ENCODE measurements at places on chromosomes 7 and 10. TPM values are rescaled to one million over a fixed set of nuclear protein-coding genes. Genes with fewer than 3 reads are reported as not detected.
A peak's percentile ranks its signal among the peaks of the same experiment; 100 is the strongest.

- DNase-seq: no peak
Measured at GRCh38 chr7:40793132-40793531, 658.3 kb downstream of the SUGCT start.

DNA sequence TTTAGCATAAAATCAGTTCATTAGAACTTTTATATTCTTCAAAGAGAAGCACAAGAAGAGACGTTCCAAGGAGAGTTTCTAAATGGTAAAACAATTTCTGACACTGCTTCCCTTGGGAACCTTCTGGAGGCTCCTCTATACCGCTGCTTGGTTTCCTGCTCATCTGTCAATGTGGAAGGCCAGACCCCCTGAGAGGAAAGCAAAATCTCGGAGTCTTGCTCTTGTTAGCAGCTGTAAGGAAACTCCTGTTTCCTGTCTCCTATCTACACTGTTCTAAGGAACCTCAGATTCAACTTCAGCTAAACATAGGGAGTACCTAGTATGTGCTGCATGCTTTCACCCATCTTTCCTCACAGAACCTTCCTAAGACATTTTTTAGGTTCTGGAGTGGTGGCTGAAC lies 322.2 kb downstream of the BMPER start:
- peak; percentile 22 for DNase-seq

DNA sequence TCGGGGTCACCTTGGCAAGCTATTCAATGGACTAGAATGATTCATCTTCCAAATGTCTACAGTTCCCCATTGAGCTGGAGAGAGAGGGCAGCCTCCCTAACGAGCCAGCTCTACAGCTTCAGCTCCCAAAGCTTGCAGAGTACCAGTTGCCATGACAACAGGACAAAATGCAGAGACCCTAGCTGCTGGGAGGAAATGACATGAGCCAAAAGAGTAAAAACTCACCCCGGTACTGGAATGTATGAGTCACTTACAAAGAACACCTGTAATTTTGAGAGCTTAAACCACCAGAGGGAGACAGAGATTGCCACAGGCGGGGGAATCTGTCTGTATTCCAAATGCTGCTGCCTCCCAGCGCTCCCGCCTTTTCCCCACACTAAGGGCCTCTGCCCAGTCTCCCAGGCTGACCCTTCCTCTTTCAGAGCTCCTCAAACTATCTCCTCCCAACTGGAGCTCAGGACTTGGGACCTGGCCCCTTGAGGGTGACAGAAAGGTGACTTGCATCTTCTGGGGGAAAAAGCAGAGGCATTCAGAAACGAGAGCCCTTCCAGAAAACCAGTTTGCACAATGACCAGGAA lies 95.5 kb downstream of the CUL2 start:
- peak; percentile 89 for DNase-seq

DNA sequence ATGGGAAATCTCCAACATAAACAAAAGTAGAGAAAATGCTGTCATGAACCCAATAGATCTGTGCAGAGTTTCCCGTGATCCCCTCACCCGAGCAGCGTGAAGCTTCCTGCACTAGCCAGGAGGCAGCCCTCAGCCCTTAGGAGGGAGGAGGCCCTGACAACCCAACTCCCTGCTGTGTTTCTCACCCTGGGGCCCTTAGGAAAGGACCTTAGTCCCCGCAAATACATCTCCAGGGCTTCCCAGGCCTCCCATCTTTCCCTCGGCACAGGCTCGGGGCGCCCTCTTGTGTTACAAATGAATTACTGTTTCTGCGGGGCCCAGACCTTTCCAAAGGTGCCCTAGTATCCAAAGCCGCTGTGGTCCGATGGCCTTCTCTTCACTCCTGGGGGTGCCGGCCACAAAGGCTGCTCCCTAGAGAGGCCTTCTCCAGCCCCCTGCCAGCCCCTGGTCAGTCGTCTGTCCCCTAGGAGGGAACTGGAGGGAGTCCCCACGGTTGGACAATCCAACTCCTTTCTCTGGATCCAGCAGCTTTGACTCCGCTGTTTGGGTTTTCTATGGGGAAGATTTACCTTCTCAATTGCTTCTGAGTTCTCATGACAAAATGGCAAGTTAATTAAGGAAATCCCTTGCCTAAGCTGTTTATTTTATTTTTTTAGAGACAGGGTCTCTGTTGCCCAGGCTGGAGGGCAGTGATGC lies 49.9 kb upstream of the SH2B2 start:
- peak; percentile 14 for DNase-seq

- DNase-seq: no peak
Measured at GRCh38 chr10:43628956-43629355, 19.7 kb downstream of the ZNF32 start.

- DNase-seq: no peak
Measured at GRCh38 chr10:49010295-49010694, 70.7 kb upstream of the LRRC18 start.

DNA sequence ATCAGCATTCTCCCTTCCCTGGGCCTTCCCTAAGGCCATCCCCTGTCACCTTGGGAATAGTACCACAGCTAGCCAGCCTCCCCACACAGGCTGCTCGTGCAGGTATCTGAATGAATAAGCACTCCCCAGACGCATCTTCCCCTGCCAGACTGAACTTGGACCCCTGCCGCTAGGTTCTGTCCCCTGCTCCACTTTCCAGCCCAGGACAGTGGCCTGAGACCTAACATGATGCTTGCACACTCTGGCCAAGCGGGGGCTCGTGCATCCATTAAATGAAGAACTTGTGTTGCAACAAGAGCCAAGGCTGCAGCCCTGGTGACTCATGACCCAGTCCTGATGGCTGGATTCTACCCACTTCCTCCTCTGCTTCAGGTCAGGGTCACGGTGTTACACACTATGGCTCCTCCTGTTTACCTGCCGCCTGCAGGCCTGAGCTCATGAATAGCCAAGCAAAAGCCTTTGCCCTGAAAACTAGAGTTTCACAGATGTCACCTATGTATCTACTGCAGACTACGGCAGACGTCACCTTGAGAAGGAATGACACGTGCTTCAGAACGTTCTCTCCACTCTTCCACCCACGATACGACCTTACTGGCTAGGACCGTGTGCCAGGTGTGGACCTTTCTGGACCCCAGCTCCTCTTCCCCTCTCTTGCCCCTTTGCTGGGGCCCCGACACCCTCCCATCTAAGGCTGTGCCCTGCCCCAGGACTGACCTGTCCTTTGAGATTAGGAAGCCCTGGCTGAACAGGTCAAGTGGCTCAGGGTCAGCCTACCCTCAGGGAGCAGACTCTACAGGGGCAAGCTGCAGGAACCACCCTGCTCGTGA lies 6.5 kb downstream of the ASB13 start:
- DNase-seq: no peak

DNA sequence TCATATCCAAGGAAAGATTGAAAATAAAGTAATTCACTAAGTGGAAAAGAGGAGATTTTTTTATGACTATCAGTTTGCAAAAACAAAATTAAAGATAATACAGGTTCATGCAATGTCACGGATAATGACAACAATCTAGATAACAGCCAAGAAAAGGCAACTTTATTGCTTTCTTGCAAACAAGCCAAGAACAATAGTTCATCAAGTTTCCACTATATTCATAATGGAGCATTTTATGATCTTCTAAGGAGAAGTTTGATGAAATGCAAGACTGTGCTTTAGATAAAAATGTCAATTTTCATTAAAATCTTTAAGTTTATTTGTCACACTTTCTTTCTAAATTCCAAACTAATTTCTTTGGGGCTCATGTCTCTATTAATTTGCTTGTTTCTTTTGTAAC lies 53.9 kb upstream of the NRP1 start:
- no peak for DNase-seq

- DNase-seq: no peak
Measured at GRCh38 chr10:71487726-71488125, 91.0 kb downstream of the CDH23 start.

GRCh38 chr10:42488416-42488815 lies 150.0 kb downstream of the ZNF33B start:
- no peak for DNase-seq

DNA sequence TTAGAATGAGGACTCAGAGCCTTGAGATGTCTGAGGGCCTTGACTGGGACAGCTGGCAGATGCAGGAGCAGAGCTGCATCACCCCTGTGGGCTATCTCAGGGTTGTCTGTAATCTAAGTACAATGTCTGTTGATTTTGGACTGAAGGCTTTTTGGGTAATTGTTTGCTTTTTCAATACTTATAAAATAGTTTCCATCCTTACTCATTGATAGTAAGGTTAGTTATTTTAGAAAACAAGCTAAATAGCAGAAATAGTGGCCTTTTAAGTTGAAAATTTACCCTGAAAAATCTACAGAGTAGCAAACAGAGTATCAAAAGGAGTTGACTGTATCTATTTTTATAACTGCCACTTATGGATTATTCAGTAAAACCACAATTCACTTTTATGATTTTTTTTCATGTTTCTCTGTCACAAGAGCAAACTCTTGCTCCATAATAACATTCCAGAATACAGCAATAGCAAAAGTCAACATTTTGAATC lies 179.7 kb downstream of the CFTR start:
- DNase-seq: no peak

DNA sequence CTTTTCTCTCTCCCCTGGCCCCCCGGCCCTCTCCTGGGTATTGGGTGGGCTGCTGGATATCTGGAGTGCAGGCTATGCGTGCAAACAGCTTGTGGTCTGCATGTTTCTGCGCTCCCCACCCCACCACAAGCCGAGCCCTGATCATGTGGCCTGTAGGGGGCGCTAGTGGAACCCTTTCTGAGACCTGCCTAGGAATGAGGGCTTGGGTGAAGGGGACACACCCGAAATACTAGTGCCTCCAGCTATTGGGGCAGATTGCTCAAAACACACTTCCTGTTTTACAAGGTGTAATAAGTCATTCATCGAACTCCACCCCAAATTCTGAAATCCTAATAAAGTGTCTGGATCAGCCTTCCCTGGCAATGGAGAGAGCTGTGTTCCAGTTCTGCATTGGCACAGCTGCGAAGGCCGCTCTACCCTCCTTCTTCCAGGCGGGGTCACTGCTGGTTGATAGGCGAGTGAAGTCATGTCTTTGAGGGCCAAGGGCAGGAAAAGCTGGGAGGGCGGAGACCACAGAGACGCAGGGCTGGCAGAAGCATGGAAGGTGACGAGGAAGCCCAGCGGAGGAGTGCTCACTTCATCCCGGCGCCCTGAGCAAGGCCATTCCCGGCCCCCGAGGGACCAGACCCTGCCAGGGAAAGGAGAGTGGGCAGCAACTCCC lies 19.8 kb upstream of the PRRT4 start:
- no peak for DNase-seq

- DNase-seq: no peak
Measured at GRCh38 chr10:132419538-132420468, 22.8 kb downstream of the PWWP2B start.

GRCh38 chr7:28016297-28016696 lies 164.3 kb downstream of the JAZF1 start:
- DNase-seq: no peak

DNA sequence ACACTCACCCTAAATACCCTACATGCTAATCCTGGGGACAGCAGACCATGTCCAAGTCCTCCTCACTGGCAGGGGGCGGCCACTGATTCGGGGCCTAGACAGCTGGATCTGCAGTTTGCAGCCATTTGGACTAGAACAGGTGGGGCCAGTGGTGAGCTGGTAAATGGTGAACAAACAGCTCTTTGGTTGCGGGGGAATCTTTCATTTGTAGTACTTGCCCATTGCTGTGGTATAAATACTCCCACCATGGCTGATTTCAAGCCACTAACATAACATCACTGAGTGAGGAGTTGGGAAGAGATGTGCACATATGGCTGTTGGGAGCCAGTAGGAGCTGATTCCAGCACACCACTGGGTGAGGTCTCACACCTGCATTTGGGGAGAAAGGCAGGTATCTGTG lies 13.5 kb downstream of the ZNF503 start:
- no peak for DNase-seq

DNA sequence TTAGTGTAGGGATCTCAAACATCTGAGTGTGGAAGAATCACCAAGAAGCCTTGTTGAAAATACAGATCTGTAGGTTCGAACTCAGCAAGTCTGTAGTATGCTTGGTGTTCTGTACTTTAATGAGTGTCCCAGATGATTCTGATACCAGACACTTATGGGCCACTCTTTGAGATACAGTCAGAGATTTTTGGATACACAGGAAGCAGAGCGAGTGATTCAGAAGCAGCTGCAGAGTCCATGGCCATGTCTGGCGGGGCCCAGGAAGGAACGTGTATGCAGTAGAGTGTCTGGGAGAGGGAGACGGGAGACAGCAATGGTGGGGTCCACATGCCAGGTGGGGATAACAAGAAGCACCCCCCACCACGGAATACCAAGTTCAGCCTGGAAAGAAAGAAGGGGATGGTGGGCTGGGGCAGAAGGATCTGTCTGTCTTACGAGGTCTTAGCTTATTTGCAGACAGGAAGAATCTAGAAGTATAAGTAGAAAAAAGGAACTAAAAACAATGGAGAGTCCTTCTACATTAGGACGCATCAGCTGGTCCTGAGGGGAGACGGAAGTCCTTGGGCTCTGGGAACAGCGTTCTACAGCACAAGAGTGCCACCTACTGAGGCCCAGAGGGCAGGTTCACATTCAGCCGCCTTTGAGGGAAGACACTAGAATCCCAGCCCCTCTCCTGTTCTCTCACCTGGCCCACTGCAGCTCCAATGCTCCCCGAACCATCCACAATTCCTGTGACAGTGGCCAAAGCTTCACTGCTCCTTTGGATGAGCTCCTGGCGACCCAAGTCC lies 55.4 kb downstream of the SLC37A3 start:
- DNase-seq: no peak

- DNase-seq: no peak
Measured at GRCh38 chr7:126803990-126804389, 448.8 kb downstream of the GRM8 start.

- no peak for DNase-seq
Measured at GRCh38 chr7:69243016-69243415, 355.3 kb upstream of the AUTS2 start.

DNA sequence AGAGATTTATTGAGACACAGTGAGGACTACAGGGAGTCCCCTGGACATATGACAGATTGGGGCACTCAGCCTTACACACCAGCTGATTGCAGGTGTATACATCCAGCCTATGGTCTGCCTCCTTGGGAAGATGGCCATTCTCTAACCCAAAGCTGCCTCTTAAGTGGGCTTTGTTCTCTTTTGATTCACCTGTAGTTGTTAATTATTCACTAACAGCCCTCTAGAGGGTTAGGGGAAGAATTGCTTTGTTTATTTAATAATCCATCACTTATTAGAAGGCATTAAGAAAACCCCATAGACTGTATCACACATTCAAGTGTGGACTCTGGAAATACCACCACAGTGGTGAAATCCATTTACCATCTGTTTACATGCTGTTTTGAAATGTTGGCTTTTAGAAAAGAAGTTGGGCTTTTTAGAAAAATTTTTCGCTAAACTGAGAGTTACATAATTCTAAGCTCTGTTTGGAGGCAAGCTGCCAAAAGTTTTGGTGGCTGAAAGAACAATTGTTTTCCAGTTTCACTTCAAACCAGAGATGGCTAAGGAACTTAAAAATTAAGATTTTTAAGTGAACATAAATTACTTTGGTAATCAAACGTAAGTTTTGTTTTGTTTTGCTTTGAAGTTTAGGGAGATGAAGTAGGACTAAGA lies 379.1 kb downstream of the ADRA2A start:
- no peak for DNase-seq

The ADAMTS14 gene
- total RNA-seq: 3.4 TPM

The ANKRD22 gene
- not detected for total RNA-seq

The SSC4D gene
- total RNA-seq: 1.4 TPM

The SAP25 gene
- 0.29 TPM for total RNA-seq

The STK17A gene
- 64.0 TPM for total RNA-seq

The GARIN1A gene
- total RNA-seq: 0.05 TPM

The NUDT13 gene
- 0.99 TPM for total RNA-seq
